NCI-H774 (cell line): ENCODE measurements at places on chromosomes 16 and 17.

DNA sequence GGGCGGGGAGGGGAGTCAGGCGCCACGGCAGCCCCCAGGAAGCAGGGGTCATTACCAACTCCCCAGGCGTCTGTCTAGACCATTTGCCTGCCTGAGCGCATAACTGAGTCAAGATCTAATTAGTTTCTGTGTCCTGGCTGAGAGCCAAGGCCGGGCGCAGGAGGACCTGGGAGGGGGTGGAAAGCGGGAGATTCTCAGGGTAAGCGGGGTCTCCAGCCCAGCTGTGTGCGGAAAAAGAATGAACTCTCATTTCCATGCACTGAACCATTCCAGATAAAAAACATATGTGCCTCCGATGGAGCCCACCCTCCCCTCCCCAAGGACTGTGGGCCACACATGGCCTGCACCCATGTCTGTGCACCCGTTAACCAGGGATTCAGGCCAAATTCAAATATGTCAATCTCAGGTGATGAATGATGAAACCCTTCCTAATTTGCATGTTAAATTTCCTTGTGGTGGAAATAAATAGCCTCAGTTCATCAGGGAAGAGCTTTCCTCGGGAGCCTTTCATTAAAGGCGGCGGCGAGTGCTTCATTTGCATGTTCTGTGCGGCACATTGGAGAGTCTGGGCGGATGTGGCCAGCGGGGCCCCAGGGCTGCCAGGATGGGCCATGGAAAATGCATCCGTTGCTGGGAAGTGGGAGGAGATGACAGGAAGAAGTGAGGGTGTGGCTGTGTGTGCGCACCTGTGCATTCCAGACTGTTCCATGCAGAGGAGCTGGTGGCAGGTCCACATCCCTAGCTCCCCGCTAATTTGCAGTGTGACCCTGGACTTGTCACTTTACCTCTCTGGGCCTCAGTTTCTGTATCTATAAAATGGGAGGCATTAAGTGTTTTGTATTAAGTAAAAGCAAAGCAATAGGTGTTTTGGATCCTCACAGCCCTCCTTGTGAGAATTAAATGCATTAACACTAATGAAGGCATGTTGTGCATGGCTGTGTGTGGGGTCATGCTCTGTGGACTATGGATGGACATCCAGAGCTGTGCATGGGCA is 151.1 kb downstream of the SDK2 start:
- peak; percentile 27 for DNase-seq

- DNase-seq = no peak
These were observed 26.9 kb upstream of the SPATA32 start for GRCh38 chr17:45288825-45289224.

DNA sequence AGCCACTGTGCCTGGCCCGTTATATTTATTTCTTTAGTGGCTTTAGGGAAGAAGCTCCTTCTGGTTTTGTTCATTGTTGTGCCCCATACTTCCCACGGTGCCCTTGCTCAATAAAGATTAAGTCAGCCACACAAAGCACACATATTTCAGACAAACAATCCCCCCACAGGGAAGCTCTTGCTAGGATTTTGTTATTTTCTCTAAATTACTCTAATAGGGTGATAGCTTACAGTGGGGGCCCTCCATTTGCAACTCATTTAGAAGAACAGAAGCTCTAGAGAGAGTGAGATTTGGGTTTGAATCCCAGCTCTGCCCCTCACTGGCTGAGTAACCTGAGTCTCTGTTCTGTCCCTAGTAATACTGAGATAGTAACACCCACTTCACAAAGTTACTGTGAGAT is 499.9 kb downstream of the GRIN2A start:
- DNase-seq = no peak

DNA sequence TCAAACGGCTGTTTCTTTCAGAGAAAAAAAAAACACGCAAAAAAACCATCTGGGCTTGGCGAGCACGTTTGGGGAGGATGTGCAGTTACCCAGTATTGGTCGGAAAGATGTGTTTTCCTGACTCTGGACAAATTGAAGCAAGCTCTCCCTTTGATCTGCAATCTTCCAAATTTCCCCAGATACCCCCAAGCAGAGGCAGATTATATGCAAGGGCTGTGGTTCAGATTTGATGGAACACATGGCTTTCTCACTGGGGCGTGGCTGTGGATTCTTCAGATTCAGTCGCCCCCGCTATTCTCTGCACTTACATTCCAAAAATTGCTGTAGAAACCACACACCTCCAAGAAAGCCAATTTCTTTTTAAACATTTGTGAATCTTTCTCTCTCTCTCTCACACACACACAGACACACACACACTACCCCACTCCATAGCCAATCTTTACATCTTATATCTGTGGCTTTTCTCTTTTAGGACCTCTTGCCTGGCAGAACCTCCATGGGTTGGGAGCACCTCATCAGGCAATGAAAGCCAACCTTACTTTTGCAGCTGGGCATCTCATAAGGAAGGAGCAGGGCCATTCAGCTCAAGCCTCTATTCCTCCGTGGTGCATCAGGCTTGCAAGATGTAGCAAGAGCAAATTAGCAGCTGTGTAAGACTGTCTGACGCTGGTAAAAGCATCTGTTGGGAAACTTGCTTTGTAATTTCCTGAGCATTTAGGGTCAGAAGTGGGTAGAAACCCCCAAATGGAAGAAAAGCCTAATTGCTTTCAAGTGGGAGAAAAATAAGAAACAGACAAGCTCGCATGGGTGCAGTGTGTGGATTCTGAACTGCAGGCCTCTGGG is 103.9 kb upstream of the FAM20A start:
- DNase-seq = no peak
